Stimulated activated CD8-positive, alpha-beta memory T cell treated with anti-CD3 and anti-CD28 coated beads, Interleukin-15, amount 100 ng/mL, for 1 hour (primary cell): ENCODE measurements at places on chromosomes 2 and 18.

DNA sequence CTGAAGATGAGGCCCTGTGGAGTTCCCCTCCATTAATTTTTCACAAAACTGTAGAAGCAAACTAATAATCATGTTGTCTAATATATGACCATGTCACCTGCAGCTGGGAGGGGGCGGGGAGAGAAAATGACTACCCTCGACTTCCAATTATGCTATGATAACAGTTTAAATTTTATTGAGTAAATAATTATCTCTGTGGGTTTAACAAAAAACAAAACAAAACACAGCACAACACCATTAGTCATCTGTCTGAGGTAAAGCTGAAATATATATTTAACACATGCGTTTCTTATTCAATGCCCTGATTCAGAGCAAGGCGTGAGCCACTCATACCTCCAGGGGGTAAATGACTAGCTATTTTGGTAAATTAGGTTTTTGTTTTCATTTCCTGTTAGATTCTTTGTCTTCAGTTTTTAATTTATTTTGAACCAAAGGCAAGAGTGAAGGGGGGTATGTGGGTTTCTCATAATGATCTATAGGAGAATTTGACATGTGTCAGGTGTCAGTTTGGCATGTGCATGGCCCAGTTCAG lies 77.4 kb upstream of the ZCCHC2 start:
- no peak for DNase-seq

- peak; percentile 11 for DNase-seq
These were observed 11.6 kb downstream of the TRIB2 start for GRCh38 chr2:12728221-12728777.

- no peak for DNase-seq
These were observed 819 bp upstream of the KLF11 start for GRCh38 chr2:10042301-10043161.

- no peak for DNase-seq
These were observed 866.0 kb upstream of the ACVR2A start for GRCh38 chr2:146978577-146979555.

GRCh38 chr2:186526281-186526680 lies 40.2 kb downstream of the ZC3H15 start:
- DNase-seq, result no peak

- no peak for DNase-seq
These were observed 120.0 kb downstream of the DYM start for GRCh38 chr18:49340446-49340845.

DNA sequence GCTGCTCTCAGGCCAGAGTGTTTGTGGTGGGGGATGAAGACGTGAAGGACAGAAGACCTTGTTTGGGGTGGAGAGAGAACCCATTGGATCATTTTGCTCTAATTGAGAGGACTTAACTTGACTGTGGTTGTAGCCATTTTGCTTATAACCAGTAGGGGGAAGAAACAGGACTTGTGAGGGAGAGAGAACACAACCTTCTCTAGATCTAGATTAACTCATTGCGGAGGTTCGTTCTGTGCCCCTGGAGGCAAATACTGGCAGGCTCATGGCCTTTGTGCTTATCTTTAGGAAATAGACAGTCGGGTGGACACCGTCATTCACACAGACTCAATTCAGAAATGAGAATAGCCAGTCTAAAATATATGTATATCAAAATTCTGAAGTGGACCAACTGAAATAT lies 147.0 kb upstream of the LHCGR start:
- DNase-seq, result no peak

DNA sequence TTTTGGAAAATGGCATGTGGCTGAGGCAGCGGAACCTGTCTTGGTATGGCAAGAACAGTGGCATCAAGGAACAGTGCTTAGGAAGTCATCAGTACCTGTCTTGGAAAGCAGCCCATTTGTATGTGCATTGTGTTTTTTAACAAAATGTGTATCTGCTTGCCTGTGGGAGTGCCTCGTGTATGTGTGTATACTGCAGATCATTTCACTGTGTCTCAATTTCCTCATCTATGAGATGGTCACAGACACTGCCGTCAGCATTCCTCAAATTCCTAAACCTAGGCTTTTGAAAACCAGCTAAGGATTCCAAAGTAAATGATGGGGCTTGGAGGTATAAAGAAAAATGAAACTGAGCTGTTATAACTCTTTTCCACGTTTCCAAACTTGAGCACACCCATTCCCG lies 441.3 kb downstream of the RND3 start:
- no peak for DNase-seq

GRCh38 chr18:66760559-66760958 lies 156.7 kb upstream of the CDH19 start:
- DNase-seq, result no peak

DNA sequence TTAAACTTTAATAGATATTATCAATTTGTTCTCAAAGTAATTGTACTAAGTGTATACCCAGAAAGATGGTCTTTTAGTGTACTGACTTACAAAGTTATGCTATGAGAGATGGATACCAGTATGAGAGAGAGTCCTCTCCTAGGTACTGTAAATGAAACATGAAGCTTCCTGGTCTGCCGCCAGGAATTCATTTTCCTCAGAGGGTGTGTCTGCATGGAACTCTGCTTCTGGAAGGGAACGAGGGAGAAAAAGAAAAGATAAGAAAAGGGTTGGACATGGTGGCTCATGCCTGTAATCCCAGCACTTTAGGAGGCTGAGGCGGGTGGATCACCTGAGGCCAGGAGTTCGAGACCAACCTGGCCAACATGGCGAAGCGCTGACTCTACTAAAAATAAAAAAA lies 2.2 kb upstream of the SSB start:
- DNase-seq, result no peak

DNA sequence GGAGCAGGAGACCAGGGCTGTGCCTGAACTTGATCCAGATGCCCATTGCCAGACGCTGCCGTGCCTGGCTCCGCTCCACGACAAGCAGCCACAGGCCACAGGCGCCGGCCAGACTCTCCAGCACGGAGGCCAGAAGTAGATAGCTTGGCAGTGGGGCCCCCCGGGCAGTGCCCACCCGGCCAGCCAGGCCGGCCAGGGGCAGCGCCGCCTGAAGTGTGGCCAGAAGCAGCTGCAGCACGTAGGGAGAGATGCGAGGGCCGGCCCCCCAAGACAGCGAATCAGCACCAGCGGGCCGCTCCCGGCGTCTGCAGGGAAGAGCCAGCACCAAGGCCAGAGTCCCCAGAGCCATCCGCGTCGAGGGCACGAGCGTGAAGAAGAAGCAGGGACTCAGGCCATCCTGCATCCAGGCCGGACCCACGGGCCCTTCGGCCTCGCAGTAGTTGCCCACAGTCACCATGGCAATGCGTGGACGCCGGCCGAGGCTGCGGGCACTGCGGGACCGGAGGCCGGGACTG lies 484 bp downstream of the ABCB6 start:
- DNase-seq, result no peak

GRCh38 chr2:180268006-180268405 lies 260.9 kb upstream of the CWC22 start:
- DNase-seq, result no peak

GRCh38 chr18:49970319-49970718 lies 157.0 kb upstream of the ACAA2 start:
- DNase-seq, result no peak

DNA sequence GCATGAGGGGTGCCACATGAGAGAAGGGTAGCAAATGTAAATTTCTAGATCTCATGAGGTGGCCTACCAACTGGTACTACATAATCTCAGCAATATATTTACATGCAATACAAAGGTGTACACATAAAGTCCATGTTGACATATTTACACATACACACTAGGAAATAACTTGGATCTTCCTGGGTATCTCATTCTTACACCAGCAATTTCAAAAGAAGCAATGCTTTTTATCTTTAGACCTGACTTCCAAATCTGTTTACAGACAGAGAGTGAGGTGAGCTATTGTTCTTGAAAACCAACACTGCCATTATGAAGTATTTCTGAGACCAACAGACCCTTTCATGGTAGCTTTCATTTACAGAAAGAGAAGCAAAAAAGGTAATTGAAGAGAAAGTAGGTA lies 184.2 kb downstream of the ERBB4 start:
- DNase-seq, result no peak

- DNase-seq, result no peak
These were observed 259.6 kb upstream of the PIK3C3 start for GRCh38 chr18:41695441-41695840.

DNA sequence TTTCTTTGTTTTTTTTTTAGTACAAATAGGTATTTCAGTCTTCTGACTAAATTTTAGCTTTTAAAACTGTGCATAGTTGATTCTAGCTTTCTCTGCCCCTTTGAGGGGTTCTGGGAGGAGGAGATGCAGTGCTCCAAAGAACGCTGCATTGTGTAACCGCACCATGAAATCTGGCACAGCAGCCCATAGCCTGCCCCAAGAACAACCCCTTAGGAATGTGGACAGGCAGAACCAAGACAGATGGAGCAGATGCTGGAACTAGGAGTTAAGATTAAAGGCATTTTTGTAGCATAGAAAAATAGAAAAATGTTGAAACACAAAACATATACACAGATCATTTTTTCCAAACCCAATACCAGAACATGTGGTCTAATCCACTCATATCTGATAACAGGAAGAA lies 187.5 kb downstream of the SCG2 start:
- no peak for DNase-seq

GRCh38 chr2:124248386-124248785 lies 223.3 kb downstream of the CNTNAP5 start:
- DNase-seq, result no peak

DNA sequence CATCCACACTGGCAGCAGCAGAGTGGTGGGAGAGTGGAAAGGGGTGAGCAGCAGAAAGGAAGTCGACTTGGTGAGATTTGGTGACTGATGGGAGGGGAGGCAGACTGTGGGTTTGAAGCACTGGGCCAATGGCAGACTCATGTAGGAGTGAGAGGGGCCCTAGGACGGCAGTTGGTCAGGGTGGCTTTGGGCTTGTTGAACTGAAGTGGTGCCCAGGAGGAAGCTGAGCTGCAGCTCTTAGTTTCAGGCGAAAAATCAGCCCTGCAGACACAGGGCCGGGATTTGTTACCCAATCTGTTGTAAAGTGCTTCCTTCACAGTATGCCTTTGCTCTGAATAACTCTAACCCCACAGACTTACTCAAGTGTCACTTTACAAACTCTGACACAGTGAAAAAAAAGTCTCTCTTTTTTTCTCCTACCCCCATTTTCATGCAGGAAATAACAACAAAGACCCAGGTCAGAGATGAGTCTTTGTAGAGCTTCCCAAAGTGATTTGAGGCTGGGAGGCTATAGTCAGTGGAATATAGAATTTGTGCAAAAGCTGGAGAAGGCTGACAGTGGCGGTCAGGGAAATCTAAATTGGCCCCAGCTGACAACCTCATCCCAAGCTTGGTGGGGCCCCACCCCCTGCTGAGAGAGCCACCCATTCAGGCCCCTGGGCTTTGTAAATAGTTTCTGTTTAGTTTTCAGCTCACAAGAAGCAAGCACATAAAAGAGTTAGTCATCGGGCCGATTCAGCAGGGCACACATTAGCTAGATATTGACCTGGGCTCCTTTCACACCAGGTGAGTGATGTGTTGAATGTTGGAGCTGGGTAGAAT lies 226.9 kb downstream of the VAPA start:
- DNase-seq, result no peak

- DNase-seq, result no peak
These were observed 135.1 kb downstream of the CELF4 start for GRCh38 chr18:37430357-37431076.

- no peak for DNase-seq
These were observed 42.3 kb downstream of the PLB1 start for GRCh38 chr2:28538134-28538533.

DNA sequence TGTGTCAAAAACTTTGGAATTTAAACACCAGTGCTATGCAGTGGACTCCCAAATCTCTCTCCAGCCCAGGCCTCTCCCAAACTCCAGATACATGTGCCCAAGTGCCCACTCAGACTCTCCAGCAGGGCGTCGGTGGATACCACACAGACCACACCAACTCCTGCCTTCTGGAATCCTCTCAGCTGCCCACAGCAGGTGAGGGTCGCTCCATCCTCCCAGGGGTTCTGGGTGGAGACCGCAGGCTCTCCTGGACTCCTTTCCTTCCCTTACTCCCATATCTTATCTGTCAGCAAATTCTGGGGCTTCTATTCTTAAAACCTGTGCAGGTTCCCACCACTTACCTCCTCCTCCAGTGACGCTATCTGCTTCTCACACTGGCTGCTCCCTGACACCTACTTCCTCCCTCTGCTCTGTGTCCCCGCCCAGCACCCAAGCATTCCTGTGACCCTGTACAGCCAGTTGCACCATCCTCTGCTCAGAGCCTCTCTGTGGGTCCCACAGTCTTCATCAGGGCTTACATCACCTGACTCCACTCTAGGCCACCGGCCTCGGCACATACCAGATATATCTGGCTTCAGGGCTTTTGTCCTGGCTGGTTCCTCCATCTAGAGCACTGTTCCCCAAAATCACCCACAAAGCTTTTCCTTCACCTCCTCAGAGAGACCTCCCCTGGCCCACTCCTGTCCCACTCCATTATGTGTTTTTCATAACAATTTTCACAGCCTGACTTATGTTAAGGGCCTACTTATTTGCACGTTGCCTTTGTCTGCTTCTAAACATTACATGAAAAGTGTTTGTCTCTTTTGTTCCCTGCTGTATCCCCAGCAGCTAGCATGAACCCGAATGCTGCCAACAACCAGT lies 2.6 kb upstream of the IMP4 start:
- no peak for DNase-seq

GRCh38 chr2:119301413-119301812 lies 65.2 kb downstream of the C2orf76 start:
- DNase-seq, result no peak

DNA sequence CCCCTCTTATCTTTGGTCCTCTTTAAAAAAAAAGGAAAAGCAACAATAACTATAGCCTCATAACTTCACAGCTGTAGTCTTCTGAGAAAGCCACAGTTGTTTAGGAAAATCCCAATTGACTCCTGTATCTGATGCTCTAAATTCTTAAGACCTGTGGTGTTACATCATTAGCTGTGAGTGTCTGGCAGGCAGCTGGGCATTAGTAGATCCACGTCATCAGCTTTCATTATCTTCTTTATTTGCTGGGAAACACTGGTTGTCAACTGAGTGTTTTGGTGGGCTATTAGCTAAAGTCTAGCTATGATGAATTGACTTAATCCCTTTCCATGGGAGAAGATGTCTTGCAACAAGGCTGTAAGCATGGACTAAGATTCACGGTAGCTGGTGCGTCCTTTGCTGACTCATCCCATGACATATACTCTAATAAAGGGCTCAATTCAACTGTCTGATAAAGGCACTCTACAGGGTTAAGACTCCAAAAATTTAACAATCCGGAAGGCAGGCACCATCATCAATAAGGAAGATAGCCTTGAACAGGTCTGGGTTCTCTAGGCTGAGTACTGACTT lies 517.2 kb downstream of the PLCL1 start:
- DNase-seq, result no peak

DNA sequence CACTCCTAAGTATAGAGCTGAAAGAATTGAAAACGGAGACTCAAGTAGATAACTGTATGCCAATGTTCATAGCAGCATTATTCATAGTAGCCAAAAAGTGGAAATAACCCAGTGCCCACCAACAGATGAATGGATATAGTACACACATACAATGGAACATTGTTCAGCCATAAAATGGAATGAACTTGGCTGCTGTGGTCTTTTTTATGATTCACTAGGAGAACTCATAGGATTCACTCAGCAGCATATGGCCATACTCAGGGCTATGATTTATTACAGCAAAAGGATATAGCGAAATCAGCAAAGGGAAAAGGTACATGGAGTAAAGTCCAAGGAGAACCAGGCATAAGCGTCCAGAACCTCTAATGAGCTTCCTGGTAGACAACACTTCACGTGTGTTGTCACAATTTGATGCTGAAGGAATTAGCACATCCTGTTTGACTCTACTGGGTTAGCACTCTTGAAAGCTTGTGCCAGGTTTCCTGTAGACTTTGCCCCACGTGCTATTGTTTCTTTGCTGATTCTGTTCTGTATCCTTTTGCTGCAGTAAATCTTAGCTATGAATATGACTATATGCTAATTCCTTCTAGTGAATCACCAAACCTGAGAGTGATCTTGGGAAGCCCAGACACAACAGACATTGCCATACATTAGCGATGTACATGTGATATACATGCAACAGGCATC lies 15.7 kb downstream of the SPC25 start:
- no peak for DNase-seq
